Fibroblast of the conjunctiva (primary cell): ENCODE measurements at places on chromosomes 5 and 9.

DNA sequence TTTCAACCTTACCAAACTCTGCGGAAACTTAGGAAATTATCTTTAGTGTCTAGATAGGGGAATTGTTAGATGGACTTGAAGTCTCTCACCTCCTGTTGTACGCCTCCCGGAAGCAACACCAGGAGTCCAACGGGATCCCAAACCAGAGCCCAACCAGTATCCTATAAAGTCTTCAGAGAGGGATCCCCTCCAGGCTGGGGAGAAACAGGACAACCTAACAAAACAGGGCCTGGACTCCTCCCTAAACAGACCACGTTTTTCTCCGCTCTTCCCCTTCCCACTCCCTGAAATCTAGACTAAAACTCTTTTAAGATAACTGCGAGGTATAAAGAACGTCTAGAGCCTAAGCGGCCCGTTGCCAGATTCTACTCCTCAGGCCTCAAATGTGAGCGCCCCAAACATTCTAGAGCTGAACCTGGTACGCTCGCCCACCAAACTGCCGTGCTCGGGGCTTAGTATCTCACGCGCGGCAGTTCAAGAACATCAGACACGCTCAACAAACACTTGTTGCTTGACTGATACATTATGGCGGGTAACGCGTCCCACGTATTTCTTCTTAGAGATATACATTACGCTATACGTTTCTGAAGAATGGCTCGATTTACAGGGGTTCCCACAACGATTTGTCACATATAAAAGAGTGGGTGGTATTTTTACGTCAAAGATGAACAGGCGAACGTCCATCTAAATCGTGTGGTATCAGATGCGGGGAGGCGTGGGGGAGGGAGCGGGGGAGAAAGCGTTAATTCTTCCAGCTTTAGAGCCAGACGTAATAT lies 663 bp upstream of the SMIM27 start:
- DNase-seq, result no peak

- peak; percentile 73 for DNase-seq
Measured at GRCh38 chr5:118791926-118792734, 196.2 kb downstream of the DTWD2 start.

DNA sequence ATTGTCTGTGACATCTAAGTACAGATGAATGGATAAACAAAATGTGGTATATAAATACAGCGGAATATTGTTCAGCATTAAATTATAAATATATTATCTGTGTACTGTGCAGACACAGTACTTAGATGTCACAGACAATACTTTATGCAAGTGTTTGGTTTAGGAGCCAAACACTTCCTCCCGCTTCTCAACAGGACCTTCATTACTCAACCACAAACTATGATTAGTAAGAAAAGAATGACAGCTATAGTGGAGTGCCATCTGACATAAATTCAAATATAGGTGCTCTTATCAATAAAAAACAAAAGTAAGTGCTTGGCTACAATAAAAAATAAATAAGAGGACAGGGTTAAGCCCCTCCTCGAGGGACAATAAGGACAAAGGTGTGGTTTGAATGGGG lies 38.9 kb upstream of the STX17 start:
- no peak for DNase-seq

GRCh38 chr9:9774471-9774870 lies 838.3 kb downstream of the PTPRD start:
- no peak for DNase-seq

- no peak for DNase-seq
Measured at GRCh38 chr5:69404659-69405330, 10.1 kb upstream of the MARVELD2 start.

GRCh38 chr5:10689391-10690081 lies 71.5 kb downstream of the DAP start:
- no peak for DNase-seq

- no peak for DNase-seq
Measured at GRCh38 chr9:78292716-78293497, 4.0 kb upstream of the PSAT1 start.

DNA sequence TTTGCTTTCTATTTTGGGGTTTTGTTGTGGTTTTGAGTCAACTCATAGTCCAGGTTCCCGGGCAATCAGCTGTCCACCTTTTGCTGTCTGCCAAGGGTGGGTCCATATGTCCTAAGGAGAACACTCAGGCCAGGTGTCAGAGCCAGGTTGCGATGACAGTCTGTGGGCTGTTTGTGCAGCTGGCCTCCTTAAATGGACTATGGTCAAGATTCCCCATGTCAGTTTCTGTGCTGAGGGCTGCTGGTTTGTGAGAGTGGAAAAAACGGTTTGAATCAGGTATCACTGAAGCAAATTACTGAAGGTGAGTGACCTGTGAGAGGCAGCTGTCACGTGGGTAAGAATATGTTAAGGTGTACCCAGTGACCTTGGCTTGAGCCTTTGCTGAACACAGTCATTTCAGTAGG lies 33.0 kb downstream of the SNX30 start:
- DNase-seq, result no peak

DNA sequence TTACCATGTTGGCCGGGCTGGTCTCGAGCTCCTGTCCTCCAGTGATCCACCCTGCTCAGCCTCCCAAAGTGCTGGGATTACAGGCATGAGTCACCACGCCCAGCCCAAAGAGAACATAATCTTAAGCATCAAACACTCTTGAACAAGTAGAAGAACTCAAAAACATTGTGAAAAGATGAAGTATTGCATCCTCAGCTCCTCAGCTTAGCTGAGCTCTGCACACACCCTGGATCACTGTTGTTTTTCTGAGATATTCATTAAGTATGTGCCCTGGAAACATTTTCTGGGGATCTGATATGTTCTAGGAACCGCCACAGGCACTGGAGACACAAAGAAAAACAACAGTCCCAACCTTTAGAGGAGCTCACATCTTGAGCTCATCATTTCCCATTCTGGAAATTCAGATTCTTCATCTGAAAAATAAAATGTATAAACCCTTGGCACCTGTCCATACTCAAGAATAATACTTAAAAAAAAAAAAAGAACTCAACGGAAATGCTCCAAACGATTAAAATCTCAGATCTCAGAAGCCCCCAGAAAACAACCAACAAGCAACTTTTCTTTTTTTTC lies 62.2 kb upstream of the ZNF462 start:
- DNase-seq, result peak; percentile 36

- DNase-seq, result no peak
Measured at GRCh38 chr9:3949744-3950143, 350.1 kb downstream of the GLIS3 start.

- DNase-seq, result no peak
Measured at GRCh38 chr5:77145666-77146065, 58.6 kb upstream of the ZBED3 start.

- no peak for DNase-seq
Measured at GRCh38 chr5:164597293-164597900, 1092.0 kb downstream of the MAT2B start.

GRCh38 chr5:131264451-131265099 lies 722 bp downstream of the CDC42SE2 start:
- no peak for DNase-seq

GRCh38 chr5:88792144-88792840 lies 90.7 kb downstream of the MEF2C start:
- DNase-seq, result no peak

DNA sequence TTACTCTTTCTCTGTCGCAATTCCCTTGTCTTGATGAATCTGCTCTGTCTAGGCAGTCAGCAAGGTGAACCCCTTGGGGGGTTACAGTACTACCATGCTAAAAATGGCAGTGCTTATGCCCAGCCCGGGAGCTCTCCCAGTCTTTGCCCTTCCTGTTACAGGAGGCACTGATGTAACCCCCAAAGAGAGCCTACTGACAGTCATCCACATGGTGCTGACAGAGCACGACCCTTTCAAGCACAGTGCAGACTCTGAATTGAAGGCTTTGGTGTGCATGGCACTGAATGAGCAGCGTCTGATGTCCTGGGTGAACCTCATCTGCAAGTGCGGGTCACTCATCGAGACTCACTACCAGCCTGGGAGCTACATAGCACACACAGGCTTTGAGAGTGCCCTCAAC lies 34.5 kb upstream of the SLC36A2 start:
- no peak for DNase-seq

DNA sequence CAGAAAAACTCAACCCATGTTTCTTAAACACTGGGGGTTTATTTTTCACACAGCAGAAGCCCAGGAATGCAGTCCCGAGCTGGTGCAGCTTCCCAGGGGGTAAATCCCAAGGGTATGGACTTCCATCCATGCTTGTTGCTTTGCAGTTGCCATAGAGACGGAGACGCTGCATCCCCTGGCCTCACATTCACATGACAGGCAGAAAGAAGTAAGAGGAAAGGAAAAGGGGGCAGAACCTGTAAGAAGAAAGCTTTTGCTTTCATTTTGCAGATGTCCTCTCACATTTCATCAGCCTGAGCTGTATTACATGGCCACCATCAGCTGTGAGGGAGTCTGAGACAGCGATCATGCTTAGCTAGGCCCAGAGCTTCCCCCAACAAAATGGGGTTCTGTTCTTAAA lies 321.0 kb downstream of the AGTPBP1 start:
- peak; percentile 5 for DNase-seq

GRCh38 chr9:16904655-16905054 lies 34.2 kb upstream of the BNC2 start:
- no peak for DNase-seq
